ENCODE measurements at places on chromosomes 11 and 22.

DNA sequence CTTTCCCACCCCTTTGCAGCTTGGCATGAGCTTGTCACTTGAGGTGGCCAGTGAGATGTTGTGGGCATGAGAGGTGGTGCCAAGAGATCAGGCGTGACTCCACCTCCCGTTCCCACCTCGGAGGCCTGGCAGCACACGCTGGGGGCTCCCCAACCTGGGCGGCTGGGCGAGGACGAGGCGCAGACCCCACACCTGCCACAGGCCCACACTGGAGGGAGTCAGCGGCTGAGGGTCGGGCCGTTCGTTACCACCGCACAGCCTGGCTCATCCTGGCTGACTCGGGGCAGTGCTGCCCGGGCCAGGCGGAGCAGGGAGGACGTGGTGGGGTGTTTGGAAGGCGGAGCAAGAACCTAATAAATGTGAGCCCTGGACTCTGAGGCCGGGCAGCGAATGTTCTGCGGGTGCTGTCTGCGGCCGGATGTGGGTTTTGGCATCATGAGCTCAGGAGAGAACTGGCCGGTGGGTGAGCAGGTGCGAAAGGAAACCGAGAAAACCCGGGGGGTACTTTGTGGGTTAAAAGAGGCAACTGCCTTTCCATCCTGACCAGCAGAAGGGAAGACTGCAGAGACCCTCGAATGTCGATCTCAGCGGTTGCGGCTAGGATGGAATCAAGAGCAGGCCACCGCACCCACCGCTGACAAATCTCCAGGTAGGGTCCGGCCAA lies 10.2 kb upstream of the IFITM3 start:
- DNase-seq: no peak

DNA sequence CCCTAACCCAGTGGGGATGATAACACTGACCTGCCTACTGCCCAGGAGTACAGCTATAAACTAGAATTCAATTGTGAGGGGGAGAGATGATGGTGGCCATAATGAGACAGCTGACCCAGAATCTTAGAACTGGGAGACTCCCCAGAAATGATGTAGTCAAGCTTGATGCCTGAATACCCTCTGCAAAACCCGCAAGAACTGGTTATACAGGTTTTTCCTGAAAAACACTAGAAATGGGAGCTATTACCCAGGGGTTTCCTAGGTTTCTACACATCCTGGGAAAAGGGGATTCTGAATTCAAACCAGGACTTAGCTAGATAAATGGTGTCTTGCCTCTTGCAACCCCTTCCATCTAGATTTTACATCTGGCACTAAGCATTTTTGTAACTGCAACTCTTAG lies 113.8 kb upstream of the NARS2 start:
- no peak for DNase-seq

GRCh38 chr22:46382524-46382923 lies 47.0 kb downstream of the TRMU start:
- DNase-seq: no peak

DNA sequence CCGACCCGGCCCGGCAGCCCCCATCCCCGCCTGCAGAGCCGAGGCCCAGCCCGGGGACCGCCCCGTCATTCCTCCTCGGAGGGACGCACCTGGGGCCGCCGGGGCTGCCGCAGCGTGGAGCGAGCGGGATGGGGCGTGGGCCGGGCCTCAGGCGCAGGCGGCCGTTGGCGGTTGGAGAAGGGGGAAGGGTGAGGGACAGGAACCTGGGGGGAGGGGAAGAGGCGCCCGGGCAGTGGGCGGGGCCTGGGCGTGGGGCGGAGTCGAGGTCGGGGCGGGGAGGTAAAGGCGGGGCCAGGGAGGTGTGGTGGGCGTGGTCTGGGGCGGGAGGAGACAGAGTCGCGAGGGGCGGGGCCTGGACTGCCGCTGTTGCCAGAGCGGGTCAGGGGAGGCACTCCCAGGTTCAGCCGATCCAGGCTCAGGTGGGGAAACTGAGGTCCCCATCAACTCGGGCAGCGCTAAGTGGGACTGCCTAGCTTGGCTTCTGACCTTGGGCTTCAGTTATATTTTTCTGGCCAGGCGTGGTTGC lies at the start of gene TESMIN:
Gene TESMIN, minus strand, starts transcription at position 190 of the 526 bp plus-strand sequence. CDS start 860 bp downstream, outside the sequence.
- peak; percentile 95 for DNase-seq

DNA sequence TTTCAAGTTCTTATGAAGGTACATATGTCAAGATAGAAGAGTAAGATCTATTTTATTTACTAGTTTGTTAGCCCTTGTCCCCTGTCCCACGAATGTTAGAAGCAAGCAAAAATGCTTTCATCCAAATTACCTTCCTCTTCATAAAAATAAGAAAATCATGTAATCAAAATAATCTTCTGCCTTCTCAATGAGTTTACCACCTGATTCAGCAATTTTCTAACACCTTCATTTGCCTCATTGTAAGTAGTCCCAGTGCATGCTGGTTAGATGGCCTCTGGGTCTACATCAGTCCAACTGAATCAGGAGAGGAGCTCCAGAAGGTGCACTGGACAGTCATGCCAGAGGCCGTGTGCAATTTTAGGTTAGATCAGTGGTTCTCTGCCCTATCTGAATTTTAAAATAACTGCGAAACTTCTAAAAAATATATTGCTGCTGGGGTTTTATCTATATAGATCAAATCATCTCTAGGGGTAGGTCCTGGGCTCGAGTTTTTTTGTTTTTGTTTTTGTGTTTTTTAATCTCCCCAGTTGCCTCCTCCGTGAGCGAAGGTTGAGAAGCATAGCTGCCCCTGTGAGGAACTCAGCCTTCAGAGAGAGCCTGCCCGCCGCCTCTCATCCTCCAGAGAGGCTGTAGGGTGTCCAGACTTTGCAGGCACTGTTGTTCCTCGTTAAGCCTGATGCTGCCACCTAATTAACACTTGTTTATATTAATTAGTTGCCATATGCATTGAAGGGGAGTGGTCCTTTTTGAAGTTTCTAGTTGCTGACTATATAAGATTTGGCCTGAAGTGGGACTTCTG lies 32.2 kb downstream of the C22orf31 start:
- DNase-seq: no peak

DNA sequence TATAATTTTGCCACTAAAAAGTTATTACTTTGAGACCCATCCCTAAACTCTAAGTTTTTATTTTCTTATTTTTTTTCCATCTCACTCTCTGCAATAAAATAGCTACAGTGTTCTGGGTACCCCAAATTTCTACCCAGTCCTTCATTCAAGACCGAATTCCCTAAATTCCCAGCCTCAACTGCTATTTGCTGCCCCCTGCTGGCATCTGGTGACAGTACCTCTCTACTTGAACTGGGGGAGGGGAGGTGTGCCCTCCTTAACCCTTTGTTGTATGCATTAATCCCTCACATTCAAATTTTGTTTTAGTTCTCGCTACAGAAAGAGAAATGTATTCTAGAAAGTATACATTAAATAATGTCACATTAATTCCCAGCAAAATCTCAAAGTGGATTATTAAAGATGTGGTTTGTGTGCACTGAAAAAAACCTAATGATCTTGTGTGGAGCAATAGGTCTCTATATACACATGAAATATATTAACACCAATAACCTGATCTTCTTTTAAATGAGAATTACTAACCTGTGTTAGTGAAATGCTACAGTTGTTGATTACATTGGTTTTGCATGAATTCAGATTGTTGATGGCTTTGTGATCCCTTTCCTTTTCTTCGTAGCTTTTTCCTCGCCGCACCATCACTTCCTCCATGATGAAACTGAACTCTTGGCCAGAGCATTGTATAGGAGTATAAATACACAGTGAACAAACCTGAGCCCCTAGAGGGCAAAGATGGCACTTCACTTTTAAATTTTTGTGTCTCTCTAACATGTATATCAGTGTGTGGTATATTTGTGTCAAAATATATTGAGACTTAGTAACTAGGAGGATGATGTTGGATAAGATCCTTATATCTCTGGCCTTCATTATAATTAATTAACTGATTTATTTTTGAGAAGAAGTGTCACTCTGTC lies 590.0 kb downstream of the METTL15 start:
- peak; percentile 58 for DNase-seq

DNA sequence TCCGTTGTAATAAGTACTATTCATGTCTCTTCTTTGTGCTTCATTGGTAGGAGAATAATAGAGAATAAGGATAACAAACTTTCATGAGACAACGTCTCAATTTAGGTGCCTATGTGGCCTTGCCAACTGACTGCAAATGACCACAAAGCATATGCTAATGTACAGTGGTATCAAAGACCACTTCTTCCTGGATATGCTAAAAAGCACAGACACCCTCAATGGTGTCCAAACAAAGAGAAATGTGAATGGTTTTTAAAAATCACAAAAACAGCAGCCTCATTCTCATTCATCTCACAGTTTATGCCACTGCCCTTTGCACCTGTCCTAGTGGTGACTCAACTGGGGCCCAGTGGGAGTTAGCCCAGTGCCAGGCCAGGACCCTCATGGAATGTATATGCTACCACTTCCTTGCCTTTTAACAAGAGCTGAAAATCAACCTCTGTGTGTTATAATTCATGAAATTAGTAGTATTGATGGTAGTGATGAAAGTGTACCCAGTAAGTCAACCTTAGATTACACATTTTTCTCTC lies 65.2 kb upstream of the MTMR2 start:
- DNase-seq: no peak

DNA sequence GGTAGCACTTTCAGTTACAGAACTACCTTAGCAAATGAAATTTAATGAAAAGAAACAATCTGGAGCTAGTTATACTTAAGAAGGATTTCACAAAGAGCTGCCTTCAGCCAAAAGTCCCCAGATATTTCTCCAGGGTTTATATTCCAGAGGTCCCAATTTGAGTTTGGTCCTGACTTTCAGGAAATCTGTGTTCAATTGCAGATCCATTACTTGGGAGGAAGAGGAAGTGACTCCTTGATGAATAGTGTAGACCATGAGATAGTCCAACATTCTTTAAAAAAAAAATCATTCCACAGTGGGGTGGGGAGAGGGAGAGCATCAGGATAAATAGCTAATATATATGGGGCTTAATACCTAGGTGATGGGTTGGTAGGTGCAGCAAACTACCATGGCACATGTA lies 117.6 kb upstream of the ARHGAP20 start:
- DNase-seq: no peak

DNA sequence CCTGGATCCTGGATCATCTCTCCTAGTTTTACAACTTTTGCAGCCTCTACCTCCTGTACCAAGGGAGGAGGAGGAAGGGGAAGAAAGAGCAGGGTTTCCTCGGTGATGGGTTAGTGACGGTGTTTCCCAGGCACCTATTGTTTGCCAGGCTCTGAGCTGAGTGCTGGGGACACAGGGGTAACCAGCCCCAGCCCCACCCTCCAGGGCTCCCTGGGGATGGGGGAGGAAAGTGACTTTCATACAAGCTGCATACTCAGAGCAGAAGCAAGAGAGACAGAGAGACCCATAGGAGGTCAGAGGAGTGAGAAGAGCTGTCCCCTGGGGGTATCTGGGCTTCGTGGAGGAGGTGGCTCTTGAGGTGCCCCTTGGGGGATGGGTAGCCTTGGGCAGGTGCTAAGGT lies 89.4 kb upstream of the THY1 start:
- no peak for DNase-seq

DNA sequence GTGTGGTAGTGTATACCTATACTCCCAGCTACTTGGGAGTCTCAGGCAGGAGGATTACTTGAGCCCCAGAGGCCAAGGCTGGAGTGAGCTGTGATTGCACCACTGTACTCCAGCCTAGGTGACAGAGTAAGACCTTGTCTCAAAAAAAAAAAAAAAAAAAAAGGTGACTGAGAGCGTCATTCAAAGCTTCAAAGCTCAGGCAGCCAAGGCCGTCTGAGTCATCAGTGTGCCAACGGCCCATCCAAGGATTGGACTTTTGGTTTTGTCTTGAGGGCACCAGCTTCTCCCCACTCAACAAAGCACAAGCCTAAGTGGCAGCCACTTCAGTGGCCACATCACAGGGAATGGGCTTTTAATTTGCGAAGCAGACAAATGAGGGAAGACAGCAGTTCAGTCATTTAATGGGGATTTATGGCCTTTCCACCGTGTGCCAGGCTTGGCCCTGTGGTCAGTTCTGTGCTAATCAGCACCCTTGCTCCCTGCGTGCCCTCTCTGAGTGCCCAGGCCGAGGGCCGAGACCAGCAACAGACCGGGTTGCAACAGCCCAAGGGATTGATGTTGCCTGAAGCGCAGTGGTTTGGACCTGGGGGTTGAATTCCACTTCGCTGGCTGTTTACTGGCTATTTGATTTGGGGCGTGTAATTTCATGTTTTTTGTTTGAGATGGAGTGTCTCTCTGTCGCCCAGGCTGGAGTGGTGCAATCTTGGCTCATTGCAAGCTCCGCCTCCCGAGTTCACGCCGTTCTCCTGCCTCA lies 30.2 kb upstream of the CRYBB3 start:
- no peak for DNase-seq

- no peak for DNase-seq
These were observed 68.0 kb downstream of the RSF1 start for GRCh38 chr11:77752516-77752915.
